Fibroblast of lung (primary cell): ENCODE measurements at places on chromosomes 7 and 10. TPM values are rescaled to one million over a fixed set of nuclear protein-coding genes. Genes with fewer than 3 reads are reported as not detected.

DNA sequence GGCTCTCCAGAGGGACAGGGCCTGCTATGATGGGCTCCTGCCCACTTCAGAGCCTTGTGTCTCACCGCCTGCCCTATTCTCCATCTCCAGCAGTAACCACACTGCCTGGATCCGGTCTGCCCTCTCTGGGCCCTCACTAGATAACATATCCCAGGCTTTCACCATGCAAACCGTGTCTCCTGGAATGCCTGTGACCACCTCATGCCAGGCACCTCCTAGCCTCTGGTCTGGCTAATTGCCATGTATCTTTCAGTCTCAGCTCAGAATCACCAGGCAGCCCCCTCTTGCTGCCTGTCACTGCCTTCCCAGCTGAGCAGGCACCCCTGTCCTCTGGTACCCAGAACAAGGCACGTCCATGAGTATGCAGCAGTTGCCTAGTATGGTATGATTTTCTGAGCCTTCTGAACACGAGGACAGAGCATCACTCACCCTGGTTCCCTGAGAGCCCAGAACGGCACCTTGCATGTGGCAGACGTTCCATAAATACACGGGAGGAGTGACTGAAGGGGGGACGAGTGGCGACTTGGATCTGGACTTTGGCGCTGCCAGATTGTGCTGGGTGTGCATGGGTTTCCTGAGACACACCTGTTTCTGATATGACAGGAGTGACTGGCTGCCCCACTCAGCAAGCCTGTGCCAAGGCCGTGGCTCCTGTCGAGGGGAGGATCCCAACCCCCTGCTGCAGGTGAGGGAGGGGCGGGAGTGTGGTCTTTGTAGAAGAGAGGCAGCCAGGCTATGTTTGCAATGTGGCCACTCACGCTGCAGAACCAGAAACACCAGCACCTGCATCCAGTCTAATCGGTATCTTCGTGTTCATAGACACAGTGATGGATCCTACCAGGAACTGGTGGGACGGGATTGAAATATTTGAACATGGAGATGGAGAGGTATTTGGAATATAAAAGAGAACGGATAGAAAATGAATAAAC lies 95.2 kb downstream of the VOPP1 start:
- no peak for DNase-seq
- H3K27me3 ChIP-seq: no peaks in the 10 kb centered on the region
- H3K36me3 ChIP-seq: no peaks in the 10 kb centered on the region
- H3K4me1 ChIP-seq: peaks cover 20% of the 10 kb centered on the region

GRCh38 chr7:38391751-38392150 lies 118.3 kb upstream of the TARP start:
- no peak for DNase-seq
- no peaks in the 10 kb centered on the region for H3K4me1 ChIP-seq
- H3K27ac ChIP-seq: no peak overlapping the region
- no peaks in the 10 kb centered on the region for H3K36me3 ChIP-seq
- no peak overlapping the region for H3K4me3 ChIP-seq

DNA sequence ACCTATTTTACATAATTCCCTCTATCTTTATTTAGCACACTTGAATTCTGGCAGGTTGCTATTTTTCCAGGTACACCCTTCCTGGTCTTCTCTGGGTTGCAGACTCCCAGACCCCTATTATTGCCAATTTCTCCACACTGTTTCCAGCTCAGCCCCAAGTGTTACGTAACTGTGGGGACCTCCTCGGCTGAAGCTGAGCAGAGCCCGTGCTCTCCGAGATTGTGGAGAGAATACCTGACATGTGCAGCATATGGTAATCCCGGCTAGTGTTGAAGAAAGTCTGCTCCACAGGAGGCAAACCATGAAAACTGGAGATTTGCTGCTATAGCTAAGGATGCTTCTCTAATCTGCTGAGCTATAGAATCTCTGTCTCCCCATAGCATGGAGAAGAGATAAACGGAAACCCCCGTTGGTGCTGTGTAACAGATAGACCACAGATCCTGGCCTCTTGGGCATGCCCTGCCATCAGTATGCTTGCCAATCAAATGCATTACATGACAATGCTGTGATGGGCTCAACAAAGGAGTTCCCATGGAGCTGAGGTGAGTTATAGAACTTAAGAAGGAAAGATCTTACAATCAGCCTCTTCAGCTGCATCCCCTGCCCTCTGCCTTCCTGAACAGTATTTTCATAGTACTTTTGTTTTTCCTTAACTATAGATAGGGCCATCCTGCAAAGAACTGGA lies 144.6 kb upstream of the AOAH start:
- no peaks in the 10 kb centered on the region for H3K36me3 ChIP-seq
- H3K4me3 ChIP-seq: no peak overlapping the region
- no peak overlapping the region for H3K27ac ChIP-seq
- no peak for DNase-seq
- no peaks in the 10 kb centered on the region for H3K27me3 ChIP-seq

DNA sequence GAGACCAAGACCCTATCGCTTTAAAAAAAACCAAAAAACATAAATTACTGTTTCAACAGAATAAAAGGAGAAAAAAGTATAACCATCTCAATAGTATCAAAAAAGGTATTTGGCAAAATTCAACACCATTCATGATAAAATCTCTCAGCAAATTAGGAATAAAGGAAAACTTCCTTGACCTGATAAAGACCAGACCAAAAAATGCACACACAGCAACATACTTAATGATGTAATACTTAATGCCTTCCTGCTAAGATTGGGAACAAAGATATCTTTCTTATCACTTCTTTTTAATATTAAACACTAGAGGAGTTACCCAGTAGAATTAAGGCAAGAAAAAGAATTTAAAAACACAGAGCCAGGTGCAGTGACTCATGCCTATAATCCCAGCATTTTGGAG lies 79.3 kb downstream of the CNOT4 start:
- H3K4me1 ChIP-seq: no peaks in the 10 kb centered on the region
- no peak for DNase-seq
- no peak overlapping the region for H3K27ac ChIP-seq
- H3K36me3 ChIP-seq: peaks cover 2% of the 10 kb centered on the region
- H3K27me3 ChIP-seq: no peaks in the 10 kb centered on the region

GRCh38 chr10:29158066-29158465 lies 130.8 kb upstream of the LYZL1 start:
- no peaks in the 10 kb centered on the region for H3K36me3 ChIP-seq
- H3K4me3 ChIP-seq: no peak overlapping the region
- H3K27me3 ChIP-seq: no peaks in the 10 kb centered on the region
- no peak overlapping the region for H3K27ac ChIP-seq
- DNase-seq: no peak
- H3K4me1 ChIP-seq: no peaks in the 10 kb centered on the region

DNA sequence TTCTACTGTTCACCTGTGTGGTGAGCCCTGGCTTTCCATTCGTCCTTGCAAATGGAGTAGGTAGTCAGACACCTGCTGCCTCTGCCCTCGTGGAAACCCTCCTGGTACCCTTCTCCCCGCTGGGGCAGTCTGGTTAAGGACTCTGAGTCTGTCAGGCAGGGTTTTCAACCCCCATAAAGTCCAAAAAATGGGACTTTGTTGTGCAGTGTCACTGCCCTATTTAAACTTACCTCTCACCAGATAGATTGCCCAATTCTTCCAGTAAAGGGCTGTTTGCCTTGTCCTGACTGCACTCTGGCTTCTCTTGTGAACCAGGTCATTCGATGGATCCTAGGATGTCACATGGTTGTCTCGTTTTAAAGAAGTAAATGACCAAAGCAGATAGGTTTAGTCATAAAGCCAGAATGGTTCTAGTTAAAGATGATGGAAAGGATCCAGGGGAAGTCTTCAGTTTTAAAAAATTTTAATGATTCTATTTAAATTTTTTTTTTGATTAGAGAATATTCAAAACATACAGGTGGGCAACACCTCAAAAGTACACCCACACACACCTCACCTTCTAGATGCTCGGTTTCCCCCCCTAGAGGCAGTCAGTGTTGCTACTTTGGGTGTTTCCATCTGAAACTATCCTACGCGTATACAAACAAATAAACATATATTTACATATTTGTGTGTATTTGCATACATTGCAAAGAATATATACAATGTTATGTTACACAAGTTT lies 22.0 kb downstream of the TMEM176B start:
- H3K27ac ChIP-seq: no peak overlapping the region
- no peaks in the 10 kb centered on the region for H3K4me1 ChIP-seq
- no peak for DNase-seq
- no peaks in the 10 kb centered on the region for H3K36me3 ChIP-seq

DNA sequence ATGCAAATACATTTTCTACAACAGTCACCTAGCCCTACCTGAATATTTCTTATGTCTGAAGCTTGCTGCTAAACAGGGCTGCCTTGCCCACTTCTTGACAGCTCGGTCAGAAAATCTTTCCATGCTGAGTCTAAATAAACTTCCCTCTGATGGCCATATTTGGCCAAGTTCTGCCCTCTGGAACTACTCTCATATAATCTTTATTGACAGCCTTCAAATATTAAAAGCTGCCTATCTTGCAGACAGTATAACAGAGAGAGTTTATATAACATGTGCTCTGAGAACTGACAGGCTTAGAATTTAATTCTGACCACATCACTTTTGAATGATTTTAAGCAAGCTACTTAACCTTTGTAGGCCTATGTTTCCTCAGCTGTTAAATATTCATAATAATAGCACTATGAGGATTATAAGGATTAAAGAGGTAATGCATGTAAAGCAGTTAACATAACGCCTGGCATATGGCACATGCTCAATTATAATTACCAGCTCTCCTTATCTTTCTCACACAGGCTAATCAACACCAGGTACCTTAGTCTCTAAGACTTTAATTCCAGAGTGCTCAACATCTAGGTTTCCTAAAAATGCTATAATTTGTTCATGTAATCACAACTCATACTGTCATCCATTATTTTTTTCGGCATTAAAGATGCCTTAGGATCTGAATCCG lies 334.1 kb downstream of the HPSE2 start:
- no peaks in the 10 kb centered on the region for H3K27me3 ChIP-seq
- H3K4me3 ChIP-seq: no peak overlapping the region
- DNase-seq: no peak

DNA sequence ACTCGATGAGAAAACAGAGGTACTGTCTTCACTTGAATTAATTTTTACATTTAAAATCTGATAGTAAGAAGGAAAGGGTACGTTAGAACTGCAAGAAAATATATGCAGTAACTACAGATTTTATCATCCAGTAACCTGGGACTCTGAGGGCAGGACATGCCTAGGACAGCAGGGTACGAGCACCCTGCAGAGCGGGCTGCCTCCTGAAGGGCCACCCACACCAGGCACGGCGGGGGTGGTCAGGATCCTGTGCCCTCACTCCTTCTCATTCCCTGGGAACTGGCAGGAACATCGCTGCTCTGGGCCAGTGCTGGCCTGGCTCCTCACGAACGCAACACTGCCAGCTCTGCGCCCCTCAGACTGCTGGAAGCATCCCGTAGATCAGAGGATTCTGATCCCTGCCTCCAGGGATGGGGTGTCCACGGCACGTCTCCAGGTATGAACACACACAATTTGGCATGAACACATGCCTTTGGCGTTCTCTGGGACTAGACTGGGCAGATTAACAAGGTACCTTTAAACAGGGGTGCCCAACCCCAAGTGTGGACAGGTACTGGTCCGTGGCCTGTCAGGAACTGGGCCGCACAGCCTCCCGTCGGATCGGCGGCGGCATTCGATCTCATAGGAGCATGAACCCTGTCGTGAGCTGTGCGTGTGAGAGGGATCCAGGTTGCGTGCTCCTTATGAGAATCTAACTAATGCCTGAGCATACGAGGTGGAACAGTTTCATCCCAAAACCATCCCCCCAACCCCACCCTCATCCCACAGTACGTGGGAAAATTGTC lies 99.3 kb upstream of the FAM20C start:
- H3K27me3 ChIP-seq: no peaks in the 10 kb centered on the region
- no peak for DNase-seq
- H3K36me3 ChIP-seq: no peaks in the 10 kb centered on the region
- H3K4me1 ChIP-seq: peaks cover 21% of the 10 kb centered on the region

DNA sequence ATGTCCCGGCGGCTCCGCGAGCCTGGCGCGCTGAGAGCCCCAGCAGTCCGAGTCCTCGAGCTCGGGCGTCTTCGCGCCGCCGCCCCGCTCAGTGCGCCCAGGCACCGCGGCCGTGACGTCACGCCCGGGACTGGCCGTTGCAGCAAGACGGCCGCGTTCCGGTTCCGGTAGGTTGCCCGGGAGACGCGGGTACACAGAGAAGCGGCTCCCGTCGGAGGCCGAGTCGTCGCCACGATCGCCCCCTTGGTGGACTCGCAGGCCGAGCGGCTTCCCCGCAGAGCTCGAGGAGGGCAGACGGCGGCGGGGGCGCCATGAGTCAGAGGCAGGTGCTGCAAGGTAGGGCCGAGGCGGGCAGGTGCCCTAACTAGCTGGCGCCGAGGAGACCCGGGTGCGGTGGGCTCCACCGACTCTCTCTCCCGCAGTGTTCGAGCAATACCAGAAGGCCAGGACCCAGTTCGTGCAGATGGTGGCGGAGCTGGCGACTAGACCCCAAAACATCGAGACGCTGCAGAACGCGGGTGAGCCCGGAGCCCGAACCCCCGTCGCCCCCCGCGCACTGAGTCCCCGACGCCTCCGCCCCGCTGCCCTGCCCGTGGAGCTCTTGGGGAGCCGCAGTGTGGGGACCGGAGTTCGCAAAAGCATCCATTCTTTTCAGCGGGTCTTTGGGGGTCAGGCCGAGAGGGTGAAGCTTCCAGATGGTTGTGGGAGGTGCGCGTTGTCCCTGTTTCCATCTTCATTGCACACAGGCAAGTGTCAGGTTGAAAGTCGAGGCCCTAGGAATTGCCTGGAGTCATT lies at the start of gene SPAG6:
Gene SPAG6, plus strand, starts transcription at position 196 of the 795 bp plus-strand sequence. Its CDS starts 116 bp downstream, at position 312.
- DNase-seq: no peak
- no peaks in the 10 kb centered on the region for H3K36me3 ChIP-seq
- H3K27ac ChIP-seq: no peak within 1 kb of the TSS
- peaks cover 48% of the 10 kb centered on the region for H3K27me3 ChIP-seq
- H3K4me3 ChIP-seq: no peak within 1 kb of the TSS

DNA sequence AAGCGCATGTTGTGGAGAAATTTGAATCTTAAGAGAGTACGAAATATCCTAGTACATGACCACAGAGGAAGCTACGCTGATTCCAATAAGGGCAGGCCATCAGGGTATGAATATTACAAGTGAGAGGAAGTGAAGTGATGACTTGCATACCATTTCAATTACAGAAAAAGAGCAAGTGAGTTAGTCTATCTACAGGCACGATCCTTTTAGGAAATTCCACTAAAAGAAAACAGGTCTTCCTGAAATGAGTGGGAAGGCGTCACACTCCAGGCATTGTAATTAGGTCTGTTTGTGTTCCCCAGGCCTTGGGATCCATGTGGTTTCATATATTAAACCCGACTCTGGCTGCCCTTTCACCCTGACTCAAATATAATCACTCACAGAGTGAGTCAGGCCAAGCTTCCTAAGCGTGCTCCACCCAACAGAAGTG lies 152.5 kb downstream of the SEMA3A start:
- peaks cover 5% of the 10 kb centered on the region for H3K4me1 ChIP-seq
- peak; percentile 92 for DNase-seq
- H3K27ac ChIP-seq: peak overlapping the region; percentile 49
- H3K4me3 ChIP-seq: no peak overlapping the region
- H3K27me3 ChIP-seq: no peaks in the 10 kb centered on the region
- H3K36me3 ChIP-seq: no peaks in the 10 kb centered on the region

Gene ACTR3C
- 0.05 and 0.09 TPM in 2 replicates for polyA plus RNA-seq

Gene SUGCT
- polyA plus RNA-seq: 5.5 and 8.4 TPM in 2 replicates

Gene CD36
- polyA plus RNA-seq: 7.5 and 102 TPM in 2 replicates
